ENCODE measurements at places on chromosomes 1 and 21.

DNA sequence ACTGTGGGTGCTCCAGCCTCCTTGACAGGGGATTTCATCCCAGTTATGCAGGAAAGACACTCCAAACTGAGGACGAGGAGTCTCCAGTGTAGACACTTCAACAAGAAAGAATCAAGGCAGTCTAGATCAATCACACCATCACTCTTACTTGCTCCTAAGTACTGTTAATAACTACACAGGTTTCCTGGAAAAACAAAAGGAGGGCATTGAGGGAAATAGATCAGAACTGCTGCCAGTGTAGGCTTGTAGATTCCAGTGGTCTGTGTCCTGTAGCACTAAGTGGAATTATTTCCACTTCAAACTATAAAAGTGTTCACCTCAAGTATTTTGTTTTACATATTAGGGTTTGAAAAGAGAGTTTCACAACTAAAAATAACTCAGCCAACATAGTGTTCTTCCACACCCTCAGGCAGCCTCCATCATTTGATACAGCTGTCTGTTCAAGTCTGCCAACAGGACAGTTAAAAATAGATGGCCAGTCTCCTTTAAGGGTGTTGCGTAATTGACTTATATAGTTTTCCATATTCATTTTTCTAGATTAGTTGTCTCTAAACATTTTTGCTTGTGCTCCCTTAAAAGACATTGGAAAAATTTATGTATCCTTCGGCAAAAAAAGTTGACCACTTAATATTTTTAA, 32.0 kb upstream of the AGL start:
- DNase-seq: no peak

DNA sequence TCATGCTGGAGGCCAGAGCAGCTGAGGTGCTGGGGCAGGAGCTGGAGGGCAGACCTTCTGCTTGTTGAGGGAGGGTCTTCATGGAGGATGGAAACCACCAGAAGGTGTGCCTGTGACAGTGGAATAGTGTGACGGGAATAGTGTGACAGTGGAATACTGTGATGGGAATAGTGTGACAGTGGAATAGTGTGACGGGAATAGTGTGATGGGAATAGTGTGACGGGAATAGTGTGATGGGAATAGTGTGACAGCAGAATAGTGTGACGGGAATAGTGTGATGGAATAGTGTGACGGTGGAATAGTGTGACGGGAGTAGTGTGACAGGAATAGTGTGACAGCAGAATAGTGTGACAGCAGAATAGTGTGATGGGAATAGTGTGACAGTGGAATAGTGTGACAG, 325.1 kb downstream of the HHAT start:
- no peak for DNase-seq

GRCh38 chr1:194040496-194040895, 854.1 kb upstream of the B3GALT2 start:
- no peak for DNase-seq

GRCh38 chr1:201885531-201886075, 3.1 kb upstream of the SHISA4 start:
- DNase-seq: no peak

DNA sequence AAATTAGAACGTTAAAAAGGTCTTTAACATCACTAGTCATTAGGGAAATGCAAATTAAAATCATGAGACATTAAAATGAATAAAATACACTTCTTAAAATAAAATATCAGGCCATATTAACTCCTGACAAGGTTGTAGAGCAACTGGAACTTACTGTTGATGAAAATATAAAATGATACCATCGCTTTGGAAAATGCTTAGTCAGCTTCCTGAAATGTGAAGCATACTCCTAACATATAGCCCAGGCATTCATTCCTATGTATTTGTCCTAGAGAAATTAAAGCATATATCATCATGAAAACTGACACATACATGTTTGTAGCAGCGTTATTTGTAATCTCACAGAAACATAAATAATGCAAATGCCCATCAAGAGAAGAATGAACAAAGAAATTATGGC, 211.5 kb upstream of the CHRM3 start:
- DNase-seq: no peak

DNA sequence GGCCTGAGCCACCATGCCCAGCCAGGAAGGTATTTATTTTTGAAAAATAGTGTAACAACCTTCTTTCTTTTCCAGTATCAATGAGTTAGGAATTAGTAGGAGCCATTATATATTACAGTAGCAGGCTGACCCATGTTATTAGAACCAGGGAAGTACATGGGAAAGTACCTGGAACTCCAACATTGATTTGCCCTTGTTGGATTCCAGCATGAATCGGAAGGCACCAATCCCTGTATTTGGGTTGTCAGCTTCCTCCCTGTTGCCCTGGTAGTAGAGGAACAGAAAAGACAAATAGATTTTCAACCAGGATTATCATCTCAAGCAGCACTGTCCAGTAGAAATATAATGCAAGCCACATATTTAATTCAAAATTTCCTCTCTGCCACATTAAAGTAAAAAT, 10.2 kb upstream of the RBM8A start:
- DNase-seq: no peak

GRCh38 chr1:241603731-241604245, 36.4 kb downstream of the CHML start:
- no peak for DNase-seq
